ENCODE measurements at places on chromosomes 1 and 21.

GRCh38 chr1:156236164-156236563 lies 5.8 kb upstream of the BGLAP start:
- no peak for DNase-seq

- no peak for DNase-seq
Measured at GRCh38 chr1:43687301-43688108, 19.8 kb upstream of the ST3GAL3 start.

DNA sequence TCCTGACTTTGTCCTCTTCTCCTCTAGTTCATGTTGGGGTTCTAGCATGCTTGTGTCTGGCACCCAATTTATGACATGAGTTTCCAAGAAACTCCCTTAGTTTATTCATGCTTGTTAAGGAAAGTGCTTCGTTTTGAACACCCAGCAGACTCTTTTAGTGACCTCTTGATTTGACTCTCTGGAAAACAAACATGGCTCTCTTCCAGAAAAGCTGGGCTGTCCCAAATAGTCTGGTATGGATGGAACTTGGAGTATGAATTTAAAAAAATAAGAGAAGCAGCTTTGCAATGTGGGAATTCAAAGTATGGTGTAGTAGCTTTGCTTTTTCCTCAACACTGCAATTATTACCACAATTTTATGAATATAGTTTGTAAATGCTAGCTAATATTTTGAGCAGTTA lies 143.4 kb upstream of the C8B start:
- DNase-seq, result no peak

DNA sequence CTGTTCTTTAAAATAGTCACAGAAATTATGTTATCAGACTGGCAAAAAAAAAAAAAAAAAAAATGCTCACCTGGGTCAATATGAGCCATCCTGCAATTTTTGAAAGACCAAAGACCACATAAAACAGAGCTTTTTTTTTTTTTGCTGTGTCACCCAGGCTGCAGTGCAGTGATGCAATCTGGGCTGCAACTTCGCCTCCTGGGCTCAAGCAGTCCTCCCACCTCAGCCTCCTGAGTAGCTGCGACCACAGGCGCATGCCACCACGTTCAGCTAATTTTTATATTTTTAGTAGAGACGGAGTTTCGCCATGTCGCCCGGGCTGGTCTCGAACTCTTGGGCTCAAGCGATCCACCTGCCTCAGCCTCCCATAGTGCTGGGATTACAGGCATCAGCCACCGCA lies 62.8 kb downstream of the RGS13 start:
- DNase-seq, result no peak

DNA sequence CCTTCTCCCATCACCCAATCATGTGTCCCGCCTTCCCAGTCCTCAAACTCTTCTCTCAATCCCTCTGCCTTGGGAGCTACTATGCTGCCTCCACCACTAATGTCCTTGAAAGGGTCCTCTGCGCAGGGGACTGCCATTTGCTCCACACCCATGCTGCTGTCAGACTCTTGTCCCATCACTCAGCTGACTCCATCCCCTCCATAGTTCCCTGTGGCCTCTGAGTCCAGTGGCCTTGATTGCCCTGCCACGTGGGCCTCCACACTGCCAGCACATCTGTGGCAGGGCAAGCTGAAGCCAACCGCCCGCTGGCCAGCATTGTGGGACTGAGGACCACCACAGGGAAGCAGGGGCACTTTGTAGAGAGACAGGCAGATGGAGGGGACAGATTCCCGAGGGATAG lies 1.3 kb upstream of the TNNT2 start:
- DNase-seq, result no peak

GRCh38 chr1:153312570-153313186 lies at the start of gene PGLYRP3:
Gene PGLYRP3, minus strand, starts transcription at chr1:153312952. Its CDS starts 2,287 bp downstream, at chr1:153310665.
- DNase-seq, result no peak

- peak; percentile 95 for DNase-seq
Measured at GRCh38 chr21:37267269-37268185, at the start of gene VPS26C. Gene VPS26C, minus strand, starts transcription at chr21:37267334. Its CDS starts 40 bp downstream, at chr21:37267294.

All from cerebellar nuclear complex (tissue), 1 donor.